ENCODE measurements at places on chromosomes 5 and 9. TPM values are rescaled to one million over a fixed set of nuclear protein-coding genes. Genes with fewer than 3 reads are reported as not detected.

The LOX gene
- total RNA-seq = 13.2 TPM

The BRD3OS gene
- total RNA-seq = 12.8 TPM

The ADAMTS12 gene
- 4.1 TPM for total RNA-seq

The FOXD4L5 gene
- 0.04 TPM for total RNA-seq

The ZBED3 gene
- total RNA-seq = 6.0 TPM

The TMOD1 gene
- total RNA-seq = 0.08 TPM

The CEP78 gene
- 14.8 TPM for total RNA-seq

The VAV2 gene
- 48.3 TPM for total RNA-seq

The PIGO gene
- total RNA-seq = 27.8 TPM

The SPRY4 gene
- total RNA-seq = 34.7 TPM

The SPATA31A3 gene
- not detected for total RNA-seq

The SAXO1 gene
- under 0.01 TPM for total RNA-seq

The FOXD4L6 gene
- total RNA-seq = not detected

The PCDHB5 gene
- total RNA-seq = 3.1 TPM

The TLR4 gene
- total RNA-seq = 5.9 TPM

The PCDHGA8 gene
- total RNA-seq = 1.0 TPM

The PFN3 gene
- not detected for total RNA-seq

The SMIM33 gene
- not detected for total RNA-seq

The SVEP1 gene
- 1.6 TPM for total RNA-seq

The SPATA31E1 gene
- total RNA-seq = not detected

The RASGEF1C gene
- 0.13 TPM for total RNA-seq

The KCNT1 gene
- total RNA-seq = not detected

The CCL21 gene
- not detected for total RNA-seq

The HTR4 gene
- not detected for total RNA-seq

The TXNDC8 gene
- total RNA-seq = not detected

The ZDHHC11 gene
- 1.3 TPM for total RNA-seq

The HMGCR gene
- 67.8 TPM for total RNA-seq

The STPG3 gene
- not detected for total RNA-seq

The ISCA1 gene
- total RNA-seq = 22.1 TPM

The KIF24 gene
- 1.2 TPM for total RNA-seq

The KCNV2 gene
- total RNA-seq = not detected

The OR2Y1 gene
- not detected for total RNA-seq

The RCL1 gene
- total RNA-seq = 24.4 TPM

The NEK6 gene
- 22.7 TPM for total RNA-seq

The WDR36 gene
- 36.7 TPM for total RNA-seq

The FABP6 gene
- not detected for total RNA-seq
